ENCODE measurements at places on chromosomes 4 and X.

DNA sequence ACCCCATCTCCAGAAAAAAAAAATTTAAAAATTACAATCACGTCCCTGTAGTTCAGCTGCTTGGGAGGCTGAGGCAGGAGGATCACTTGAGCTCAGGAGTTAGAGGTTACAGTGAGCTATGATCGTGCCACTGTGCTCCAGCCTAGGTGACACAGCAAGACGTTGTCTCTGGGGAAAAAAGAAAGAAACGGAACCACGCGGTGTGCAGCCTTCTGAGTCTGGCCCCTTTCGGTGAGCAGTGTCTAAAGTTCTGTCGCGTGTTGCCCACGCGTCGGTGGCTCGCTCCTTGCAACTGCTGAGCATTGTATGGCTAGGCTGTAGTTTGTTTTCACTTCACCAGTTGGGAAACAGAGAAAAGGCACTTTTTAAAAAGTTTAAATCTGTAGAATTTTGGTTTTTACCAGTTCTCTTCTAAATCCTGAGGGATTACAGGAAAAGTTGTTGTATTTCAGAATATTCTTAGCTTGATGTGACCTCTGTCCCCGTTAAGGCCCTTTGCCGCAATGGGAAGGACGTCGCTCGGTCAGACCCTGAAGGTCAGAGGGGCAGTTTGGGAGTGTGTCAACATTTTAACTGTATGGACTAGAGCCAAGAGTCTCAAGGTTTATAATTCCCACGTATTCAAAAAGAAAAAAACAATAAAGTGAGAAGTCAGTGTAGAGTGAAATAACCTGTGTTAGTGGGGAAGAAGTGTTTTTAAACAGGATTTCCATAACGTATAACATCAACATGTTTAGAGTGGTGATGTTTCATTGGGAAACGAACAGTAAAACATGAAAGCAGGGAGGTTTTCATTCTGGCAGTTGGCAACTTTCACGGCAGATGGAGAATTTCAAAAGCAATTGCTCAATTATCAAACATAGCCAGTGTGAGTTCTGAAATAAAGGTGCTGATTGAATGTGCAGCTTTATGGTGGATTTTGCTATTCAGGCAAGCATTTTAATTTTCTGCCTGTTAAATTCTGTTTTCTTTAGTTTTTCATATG lies 45.8 kb upstream of the MSANTD1 start:
- DNase-seq, result no peak

DNA sequence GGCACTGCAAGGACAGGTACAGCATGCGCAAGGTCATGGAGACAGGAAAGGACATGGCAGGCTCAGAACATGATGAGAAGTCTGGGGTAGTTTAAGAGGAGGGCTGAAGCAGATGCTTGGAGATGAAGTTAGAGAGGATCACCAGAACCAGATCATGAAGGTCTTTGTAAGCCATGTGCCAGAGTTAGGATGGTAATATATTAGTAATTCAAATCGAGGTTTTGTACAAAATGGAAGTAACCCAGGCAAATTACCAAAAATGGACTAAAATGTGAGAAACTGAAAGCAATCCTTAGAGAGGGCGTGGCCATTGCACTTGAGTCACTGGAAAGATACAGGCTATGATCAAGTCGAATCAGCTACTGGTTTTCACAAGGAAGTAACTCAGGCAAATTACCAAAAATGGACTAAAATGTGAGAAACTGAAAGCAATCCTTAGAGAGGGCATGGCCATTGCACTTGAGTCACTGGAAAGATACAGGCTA lies 13.5 kb downstream of the RXFP1 start:
- DNase-seq, result no peak

DNA sequence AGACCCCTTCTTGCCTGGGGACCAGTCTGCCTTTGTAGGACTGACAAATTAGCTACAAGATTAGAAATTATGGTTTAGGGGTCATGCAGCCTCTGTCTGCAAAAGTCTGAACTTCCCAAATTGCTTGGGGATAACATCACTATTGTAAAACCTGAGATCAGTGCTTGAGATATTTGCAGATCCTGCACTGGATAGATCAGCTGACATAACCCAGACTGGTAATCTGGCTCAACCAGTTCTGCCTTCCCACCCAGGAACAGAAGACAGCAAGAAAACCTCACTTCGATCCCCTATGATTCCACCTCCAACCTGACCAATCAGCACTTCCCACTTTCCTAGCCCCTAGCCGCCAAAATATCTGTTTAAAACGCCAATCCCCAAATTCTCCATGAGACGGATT lies 202.8 kb upstream of the DIAPH2 start:
- DNase-seq, result no peak

GRCh38 chr4:91058345-91058744 lies 931.2 kb downstream of the CCSER1 start:
- no peak for DNase-seq

- no peak for DNase-seq
Measured at GRCh38 chr4:41478518-41478917, 59.4 kb upstream of the LIMCH1 start.

DNA sequence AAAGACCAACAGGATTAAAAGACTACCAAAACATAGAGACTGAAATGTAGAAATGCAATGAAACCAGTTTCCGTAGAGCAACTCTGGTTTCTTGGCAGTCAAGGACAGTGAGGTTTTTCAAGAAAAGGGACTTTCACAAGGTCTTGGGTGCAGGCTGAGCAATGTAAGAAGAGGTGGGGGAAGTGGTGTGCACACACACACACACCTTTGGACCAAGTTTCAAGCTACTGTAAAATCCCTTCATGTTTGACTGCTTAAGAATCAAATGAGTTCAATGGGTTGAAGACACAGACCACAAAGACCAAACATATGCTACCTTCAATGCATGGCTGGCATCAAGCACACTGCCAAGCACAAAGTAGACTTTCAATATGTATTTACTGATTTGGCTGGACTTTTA lies 17.8 kb upstream of the MCF2 start:
- no peak for DNase-seq

DNA sequence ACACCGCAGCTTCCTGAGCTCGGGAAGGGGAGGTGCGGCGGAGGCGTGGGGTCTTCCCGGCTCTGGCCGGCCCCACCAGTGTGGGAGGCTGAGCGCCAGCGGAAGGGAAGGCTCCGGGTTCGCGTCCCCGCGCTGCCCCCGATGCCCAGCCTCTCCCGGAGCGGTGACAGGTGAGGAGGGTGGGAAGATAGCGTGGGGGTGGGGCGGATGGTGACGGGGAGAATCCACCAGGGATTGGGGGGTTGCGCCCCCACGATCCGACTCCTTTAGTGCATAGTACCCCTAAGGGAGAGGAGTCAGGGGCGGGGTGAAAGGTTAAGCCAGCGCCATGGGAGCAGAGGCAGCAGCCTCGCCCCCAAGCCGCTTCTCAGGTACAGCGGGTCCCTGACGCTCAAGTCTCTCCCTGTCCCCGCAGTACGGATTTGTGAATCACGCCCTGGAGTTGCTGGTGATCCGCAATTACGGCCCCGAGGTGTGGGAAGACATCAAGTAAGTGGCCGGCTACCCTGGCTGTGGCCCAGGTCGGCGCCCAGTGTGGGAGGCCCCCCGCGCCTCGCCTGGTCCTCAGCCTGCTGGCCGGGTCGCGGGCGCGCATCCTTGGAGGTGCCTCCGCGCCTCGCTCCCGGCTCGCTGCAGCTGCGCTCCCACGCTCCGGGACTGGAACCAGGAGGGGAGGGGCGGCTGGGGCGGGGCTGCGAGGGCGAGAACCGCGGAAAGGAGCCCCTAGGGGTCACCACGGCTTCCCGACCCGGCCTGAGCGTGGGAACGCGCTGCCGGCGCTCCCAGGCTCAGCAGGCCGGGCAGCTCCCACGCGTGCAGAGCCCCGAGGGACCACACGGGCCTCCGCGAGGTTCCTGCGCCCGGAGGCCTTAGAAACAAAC lies 791 bp downstream of the GUCY1B1 start:
- no peak for DNase-seq

GRCh38 chr4:64882311-64883086 lies 473.2 kb upstream of the TECRL start:
- no peak for DNase-seq

- no peak for DNase-seq
Measured at GRCh38 chr4:145536044-145536443, 54.4 kb downstream of the SMAD1 start.

- no peak for DNase-seq
Measured at GRCh38 chrX:125681058-125681457, 361.4 kb downstream of the TEX13C start.

- DNase-seq, result no peak
Measured at GRCh38 chrX:69507500-69507789, 3.3 kb downstream of the NALF2 start.

DNA sequence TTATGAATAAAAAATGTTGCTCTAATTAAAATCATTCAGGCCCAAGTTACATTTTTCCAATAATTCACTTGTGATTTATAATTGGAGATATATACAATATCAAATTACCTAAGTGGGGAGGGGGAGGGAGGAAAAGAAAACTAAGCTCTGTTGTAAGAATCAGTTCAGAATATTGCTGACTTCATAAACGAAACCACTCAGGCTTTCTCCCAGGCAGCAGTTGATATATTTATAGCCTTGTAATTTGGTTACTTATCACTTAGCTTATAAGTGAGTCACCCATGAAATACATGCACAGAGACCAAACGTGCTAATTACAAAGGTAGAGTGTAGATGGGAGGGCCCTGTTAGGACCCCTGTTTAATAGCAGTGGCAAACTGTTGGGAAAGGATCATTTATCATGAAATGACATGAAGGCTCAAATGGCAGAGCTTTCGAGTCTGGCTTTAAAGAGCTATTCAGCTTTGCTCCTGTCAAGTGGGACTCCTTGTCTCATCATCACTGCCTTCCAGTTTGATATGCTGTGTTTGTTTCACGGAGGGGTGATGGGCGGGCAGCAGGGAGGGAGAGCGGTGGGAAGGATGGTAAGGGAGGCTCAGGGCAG lies 105.6 kb upstream of the PGRMC2 start:
- DNase-seq, result no peak

- DNase-seq, result no peak
Measured at GRCh38 chr4:137124278-137124932, 407.9 kb downstream of the PCDH18 start.

- no peak for DNase-seq
Measured at GRCh38 chr4:56701161-56701480, 20.0 kb upstream of the HOPX start.

All from T-helper 22 cell (primary cell).